ENCODE measurements at places on chromosomes 13 and 19.

- no peak for DNase-seq
These were observed 80.3 kb downstream of the UFM1 start for GRCh38 chr13:38429916-38430315.

DNA sequence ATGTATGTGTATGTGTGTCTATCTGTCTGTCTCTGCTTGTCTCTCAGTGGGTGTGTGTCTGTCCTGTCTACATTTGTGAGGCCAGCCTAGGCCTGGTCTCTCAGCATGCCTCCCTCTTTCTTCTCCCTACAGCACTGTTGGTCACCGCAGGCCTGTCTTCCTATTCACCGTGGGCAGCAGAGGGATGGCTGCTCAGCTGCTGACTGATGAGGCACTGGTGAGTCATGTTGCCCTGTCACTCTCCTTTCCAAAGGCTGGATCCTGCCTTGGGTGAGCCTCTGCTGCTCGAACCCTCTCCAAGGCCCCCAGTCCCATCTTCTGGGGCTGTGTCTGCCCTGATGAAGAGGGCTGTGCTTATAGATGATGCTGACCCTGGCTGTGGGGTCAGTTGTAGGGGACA, 6.3 kb downstream of the ZNF71 start:
- DNase-seq, result no peak

GRCh38 chr13:104571893-104572229, 1505.6 kb upstream of the SLC10A2 start:
- DNase-seq, result no peak

DNA sequence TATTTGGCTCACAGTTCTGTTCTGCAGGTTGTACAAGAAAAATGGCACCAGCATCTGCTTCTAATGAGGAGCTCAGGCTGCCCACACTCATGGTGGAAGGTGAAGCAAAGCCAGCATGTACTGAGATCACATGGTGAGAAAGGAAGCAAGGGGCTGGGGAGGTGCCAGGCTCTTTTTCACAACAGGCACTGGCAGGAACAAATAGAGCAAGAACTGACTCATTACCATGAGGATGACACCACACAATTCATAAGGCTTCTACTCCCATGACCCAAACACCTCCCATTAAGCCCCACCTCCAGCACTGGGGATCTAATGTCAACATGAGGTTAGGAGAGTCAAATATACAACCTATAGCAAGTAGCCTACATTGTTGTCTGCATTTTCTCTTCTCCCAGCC, 522.6 kb downstream of the RFC3 start:
- DNase-seq, result peak; percentile 37

DNA sequence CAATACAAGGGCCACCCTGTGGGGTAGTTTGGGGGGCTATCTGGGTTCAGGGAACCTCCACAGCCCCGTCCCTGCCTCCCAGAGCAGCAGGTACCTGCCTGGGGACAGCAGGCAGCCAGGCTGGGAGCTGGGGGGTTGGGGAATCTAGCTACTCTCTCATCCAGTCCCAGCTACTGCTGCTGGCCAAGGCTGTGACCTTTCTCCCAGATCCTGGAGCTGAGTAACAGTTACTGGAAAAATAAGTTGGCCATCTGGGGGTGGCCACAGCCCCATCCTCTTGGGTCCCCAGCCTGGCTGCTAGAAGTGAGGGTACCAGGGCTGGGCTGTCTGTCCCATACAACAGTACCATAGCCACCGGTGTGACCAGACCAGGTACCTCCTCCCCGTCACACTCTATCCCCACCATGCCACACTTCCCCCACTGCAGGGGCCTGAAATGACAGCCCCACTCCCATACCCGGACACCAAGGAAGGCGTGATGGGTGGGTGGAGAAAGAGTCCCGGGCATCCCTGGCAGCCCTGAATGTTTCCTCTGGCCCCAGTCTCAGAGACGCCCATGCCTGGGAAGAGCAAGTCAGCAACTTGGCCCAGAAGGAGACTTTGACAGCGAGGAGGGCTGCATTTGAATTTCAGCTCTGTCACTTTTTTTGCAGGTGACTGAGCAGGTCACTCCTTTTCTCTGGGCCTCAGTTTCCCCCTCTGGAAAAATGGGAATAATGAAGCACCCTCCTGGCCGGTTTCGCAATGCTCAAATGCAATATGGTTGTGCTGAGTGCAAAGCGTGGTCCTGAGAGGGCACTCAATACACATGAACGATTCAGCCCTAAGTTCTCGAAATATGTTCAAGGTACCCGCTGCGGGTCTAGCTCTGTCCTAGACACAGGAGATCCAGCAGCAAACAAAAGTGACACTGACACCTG, 30.7 kb upstream of the NFIC start:
- DNase-seq, result peak; percentile 78

DNA sequence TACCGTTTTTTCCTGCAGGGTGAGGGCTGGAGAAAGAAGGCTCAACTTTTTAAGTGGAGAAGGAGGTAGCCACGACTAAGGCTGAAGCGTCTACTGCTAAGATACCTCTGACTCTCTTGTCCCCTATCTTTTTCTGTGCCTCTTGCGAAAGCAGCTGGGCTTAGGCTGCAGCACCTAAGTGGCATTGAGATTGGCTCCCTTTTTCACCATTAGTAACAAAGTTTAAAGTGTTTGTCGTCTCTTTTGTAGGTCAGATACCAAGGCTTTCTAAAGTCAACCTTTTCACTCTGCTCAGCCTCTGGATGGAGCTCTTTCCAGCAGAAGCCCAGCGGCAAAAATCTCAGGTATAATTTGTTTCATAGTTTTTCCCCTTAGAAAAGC, 887 bp downstream of the CDADC1 start:
- no peak for DNase-seq

DNA sequence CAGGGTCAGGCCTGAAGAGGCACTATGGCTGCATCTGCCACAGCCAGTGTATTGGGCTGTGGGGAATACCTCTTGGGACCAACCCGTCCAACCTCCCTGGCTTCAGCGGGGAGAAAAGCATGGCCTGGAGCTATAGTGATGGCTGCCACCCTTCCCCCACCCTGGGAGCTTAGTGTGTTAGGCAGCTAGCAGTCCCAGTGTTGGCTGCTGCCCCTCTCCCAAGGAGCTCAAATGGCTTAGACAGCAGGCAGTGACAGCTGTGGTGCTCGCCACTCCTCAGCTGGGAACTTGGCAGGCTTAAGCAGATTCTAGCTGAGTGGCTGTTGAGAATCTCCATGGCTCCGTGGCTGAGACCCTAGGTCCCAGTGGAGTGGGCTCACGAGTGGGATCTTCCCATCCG, 19.7 kb downstream of the ACOD1 start:
- DNase-seq, result no peak

DNA sequence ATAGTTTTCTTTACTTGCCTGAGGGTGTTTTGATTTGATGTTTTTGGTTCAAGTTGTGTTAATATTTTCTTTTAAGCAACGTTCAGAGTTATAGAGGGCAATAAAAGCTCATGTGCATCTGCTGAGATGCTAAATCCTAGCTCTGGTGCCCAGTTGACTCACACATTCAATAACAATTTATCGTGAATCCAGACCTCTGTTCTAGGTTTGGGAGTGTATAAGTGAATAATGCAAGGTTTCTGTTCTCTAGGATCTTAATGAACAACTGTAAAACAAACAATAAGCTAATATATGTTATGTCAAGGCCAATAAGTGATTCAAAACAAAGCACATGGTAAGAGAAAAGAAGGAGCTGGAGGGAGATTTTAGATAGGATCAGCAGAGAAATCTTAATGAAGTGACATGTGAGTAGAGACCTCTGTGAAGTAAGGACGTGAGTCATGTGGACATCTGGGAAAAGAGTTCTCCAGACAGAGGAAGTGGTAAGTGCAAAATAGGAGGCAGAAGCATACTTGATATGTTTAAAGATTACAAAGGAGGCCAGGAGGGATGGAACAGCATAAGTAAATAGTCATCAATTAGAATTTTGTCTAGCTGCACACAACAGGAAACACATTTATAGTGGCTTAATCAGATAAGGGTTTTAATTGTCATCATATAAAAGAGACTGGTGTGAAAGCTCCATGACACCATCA, 278.5 kb upstream of the HTR2A start:
- DNase-seq, result peak; percentile 94

- peak; percentile 38 for DNase-seq
These were observed 12.2 kb upstream of the BCAM start for GRCh38 chr19:44796701-44797115.

GRCh38 chr13:107886118-107886517, 329.2 kb downstream of the LIG4 start:
- no peak for DNase-seq

- no peak for DNase-seq
These were observed 183.0 kb downstream of the DCT start for GRCh38 chr13:94296471-94296870.

DNA sequence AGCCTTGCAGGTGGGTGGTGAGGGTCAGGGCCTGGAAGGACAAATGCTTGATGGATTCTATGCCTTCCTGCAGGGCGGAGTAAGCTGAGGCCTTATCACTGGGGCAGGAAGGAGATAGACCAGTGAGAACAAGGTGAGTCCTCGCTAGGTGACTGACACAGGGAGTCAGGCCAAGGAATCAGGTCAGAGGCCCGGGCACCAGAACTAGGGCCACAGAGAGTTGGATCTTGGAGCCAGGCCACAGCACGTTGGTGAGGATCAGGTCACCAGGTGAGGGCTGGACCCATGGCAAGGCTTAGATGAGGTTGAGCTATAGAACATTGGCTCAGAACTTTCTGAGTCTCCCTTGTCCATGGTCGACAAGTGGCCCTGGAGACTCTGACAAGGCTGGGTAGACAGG, 328.2 kb downstream of the FOXO1 start:
- DNase-seq, result no peak

- peak; percentile 41 for DNase-seq
These were observed 277.9 kb downstream of the ZNF536 start for GRCh38 chr19:30649934-30650614.

GRCh38 chr19:44573627-44574026, 39.7 kb upstream of the IGSF23 start:
- no peak for DNase-seq

DNA sequence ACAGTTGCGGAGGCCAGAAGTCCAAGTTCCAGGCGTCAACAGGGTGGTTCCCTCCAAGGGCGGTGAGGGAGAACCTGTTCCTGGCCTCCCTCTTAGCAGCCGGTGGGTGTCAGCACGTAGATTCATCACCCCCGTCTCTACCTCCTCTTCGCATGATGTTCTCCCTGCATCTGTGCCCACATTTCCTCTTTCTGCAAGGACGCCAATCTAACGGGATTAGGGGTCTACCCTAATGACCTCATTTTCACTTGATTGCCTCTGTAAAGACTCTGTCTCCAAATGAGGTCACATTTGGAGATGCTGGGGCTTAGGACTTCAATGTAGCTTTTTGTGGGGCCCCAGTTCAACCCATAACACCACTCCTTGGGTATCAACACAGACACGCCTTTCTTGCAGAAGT, 38.5 kb downstream of the DPF1 start:
- DNase-seq, result no peak

DNA sequence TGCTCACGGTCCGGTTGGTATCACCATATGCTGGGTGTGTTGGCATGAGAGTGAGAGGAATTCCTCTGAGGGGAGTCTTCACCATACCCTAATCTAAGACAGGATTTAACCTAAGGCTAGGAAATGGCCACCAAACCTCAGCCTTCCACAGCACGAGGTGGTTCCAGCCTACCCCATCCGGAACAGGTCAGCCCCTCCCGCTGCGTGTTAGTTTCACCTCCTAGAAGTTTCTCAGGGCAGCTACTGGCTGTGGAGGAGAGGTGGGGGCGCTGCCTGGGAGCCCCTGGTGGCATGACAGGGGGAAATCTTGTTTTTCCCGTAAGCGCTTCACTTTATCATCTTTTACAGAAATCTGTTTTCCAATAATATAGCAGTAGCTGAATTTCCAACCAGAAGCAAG, 55.1 kb downstream of the RGCC start:
- DNase-seq, result no peak

DNA sequence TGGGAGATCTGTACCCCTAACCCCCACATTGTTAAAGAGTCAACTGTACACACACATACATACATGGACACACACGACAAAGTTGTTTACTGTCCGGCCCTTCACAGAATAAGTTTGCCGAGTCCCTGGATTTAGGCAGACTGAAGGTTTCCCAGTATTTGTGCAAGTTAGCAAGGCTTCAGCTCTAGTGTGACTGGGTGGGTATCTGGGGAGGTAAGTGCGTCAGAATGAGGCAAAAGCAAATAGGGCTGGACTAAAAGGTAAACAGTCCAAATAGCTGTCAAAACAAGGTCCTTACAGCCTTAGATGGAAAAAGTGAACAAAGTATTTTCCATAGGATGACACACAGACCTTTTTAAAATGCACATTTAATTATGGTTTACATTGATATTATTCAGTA, 228.4 kb upstream of the UFM1 start:
- DNase-seq, result no peak

- peak; percentile 37 for DNase-seq
These were observed 41.6 kb upstream of the ZNF14 start for GRCh38 chr19:19774354-19775033.

DNA sequence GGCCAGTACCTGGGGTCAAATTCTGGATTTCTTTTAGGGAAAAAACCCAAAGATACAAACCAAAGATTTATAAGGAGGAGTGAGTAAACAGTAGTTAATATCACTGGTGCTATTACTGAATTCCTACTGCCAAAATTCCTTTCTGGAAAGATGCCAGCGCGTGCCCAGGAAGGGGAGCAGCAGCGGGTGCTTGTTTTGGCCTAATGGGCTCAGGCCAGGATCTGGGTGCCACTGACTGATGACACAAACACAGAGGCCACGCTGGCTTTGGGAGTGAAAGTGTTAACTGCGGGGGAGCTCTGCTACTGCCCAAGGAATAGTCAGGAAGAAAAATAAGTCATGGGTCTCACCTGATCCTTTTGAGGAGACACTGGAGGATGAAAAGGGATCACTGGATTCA, 61.2 kb downstream of the KLF2 start:
- DNase-seq, result no peak

DNA sequence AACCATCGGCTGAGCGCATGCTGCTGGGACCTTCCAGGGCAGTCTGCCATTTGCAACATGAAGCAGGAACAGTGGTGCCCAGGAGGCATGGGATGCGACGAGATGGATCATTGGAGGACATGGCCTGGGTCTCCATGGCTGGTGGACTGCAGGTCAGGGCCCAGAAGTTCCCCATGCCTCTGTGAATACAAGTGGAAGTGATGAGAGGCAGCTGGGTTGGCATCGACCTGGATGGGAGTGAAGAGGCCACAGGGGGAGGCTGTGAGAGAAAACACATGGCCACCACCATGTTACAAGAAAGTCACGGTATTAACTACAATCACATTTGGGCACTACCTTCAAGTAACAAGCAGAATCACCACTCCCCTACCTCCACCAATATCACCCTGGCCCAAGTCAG, 262.0 kb downstream of the FOXO1 start:
- no peak for DNase-seq

DNA sequence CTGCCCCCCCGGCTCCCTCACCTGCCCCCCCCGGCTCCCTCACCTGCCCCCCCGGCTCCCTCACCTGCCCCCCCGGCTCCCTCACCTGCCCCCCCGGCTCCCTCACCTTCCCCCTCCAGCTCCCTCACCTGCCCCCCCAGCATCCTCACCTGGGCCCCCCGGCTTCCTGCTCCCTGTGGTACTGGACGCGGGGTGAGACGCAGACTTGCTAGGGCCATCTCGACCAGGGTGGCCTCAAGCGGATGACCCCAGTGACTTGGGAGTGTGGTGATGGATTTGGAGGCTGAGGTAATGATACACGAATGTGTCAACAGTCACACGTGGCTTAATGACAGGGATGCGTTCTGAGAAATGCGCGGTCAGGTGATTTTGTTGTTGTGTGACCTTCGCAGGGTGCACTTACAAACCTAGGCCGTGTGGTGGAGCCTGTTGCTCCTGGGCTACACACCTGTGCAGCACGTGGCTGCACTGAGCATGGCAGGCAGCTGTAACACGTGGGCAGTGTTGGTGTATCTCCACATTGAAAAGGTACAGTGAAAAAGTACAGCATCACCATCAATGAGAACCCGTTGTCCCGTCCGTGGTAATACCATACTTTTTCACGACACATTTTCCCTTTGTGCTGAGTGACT, 197.8 kb downstream of the TEX29 start:
- no peak for DNase-seq
